ENCODE measurements at places on chromosomes 5 and 9. TPM values are rescaled to one million over a fixed set of nuclear protein-coding genes. Genes with fewer than 3 reads are reported as not detected.

- H3K27me3 ChIP-seq = no peaks in the 10 kb centered on the region
- H3K36me3 ChIP-seq = no peaks in the 10 kb centered on the region
- no peak for DNase-seq
- H3K4me1 ChIP-seq = no peaks in the 10 kb centered on the region
These were observed 841.9 kb upstream of the ACO1 start for GRCh38 chr9:31542384-31543055.

DNA sequence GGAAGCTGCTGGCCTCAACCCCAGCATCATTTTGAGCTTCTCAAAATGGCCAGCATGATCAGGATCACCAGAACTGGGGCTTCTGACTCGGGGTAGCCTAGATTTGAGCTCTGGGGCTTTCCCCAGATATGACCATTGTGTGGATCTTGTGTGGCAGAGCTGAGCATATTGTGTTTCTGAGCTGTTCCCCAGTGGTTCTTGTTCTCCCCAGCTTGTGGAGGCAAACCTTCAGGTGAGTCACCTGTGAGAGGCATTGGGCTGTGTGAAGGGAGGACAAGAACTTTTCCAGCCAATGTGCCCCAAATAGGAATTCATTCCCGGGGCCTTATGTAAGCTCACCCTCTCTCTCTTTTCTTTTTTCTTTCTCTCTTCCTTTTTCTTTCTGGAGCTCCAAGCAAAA lies 80.7 kb upstream of the PITX1 start:
- no peak for DNase-seq
- H3K36me3 ChIP-seq = no peaks in the 10 kb centered on the region
- no peak overlapping the region for H3K27ac ChIP-seq
- no peaks in the 10 kb centered on the region for H3K27me3 ChIP-seq
- no peak overlapping the region for H3K4me3 ChIP-seq

ORM2 gene
- not detected for total RNA-seq

HDAC3 gene
- total RNA-seq = 50.2 TPM

DNA sequence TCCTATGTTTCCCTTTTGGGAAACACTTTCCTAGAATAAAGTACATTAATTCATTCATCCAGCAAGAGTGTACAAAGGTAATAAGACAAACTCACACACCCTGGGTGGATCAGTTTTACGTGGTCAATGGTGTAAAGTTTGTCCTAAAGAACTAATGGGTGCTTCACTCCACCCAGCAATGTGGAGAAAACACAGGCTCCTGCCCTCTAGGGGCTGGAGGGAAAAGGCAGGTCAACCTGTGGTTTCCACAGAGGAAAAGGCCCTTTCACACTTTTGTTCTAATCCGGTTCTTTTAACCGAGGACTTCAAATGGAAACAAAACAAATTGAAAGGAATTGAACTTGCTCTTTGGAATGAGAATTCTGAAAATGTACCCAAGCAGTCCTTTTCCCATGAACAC lies 80.9 kb upstream of the SPOCK1 start:
- no peaks in the 10 kb centered on the region for H3K36me3 ChIP-seq
- H3K27me3 ChIP-seq = no peaks in the 10 kb centered on the region
- H3K4me1 ChIP-seq = no peaks in the 10 kb centered on the region
- H3K27ac ChIP-seq = no peak overlapping the region
- no peak for DNase-seq
